ENCODE measurements at places on chromosomes 16 and 17.

DNA sequence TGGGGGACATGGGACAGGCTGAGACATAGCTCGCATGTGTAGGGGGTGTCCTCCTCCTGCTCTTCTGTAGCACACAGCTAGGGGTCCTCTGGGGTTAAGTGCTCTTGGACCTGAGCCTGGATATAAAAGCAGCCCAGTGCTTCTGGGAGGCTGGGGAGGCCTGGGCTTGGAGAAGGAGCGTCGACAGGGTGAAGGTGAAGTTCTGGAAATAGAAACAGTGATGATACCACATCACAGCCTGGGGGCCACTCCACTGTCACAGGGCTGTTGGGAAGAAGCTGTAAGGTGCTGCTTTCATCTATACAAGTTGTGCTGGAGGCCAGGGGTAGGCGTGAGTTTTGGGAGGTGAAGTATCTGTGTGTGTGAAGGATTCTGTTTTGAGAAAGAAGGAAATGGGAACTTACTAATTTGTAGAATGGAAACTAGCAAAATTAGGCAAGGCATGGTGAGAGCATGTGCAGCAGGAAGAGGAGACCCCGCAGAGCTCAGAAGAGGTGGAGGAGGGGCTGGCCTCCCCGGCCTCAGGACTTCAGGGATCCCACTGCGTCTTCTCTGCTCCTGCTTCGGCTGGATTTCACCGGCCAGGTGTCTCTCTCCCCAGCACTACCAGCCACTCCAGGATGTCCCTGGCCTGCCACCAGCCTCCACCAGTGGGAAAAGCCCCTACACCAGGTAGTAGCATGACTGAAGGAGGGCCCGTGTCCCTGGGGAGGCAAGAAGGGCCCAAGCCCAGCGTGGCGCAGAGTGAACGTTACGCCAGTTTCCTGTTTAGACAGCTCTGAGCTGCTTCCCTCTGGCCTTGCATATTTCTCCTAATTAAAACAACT is 19.4 kb downstream of the PLCG2 start:
- DNase-seq = peak; percentile 88

- DNase-seq = no peak
Measured at GRCh38 chr16:2081201-2082084, 33.7 kb downstream of the TSC2 start.

- DNase-seq = peak; percentile 64
Measured at GRCh38 chr17:55513885-55514590, 2.8 kb upstream of the SMIM36 start.

DNA sequence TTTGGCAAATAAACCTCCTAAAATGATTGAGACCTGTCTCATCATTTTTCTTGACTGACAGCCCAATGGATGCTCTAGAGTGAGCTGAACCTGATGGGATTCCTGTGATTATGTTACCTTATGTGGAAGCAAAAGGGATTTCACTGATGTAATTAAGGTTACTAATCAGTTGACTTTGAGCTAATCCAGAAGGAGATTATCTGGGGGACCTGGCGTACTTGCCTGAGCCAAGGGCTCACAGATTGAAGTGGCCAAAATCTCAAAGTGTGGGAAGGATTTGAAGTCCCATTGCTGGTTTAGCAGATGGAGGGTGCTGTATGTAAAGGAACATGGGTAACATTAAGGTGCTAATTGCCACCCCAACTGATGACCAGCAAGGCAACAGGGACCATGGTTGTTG is 214.0 kb downstream of the CPPED1 start:
- no peak for DNase-seq
